ENCODE measurements at places on chromosomes 2 and 18.

- no peak for DNase-seq
Observed at GRCh38 chr2:153388246-153388645, 90.3 kb downstream of the RPRM start.

DNA sequence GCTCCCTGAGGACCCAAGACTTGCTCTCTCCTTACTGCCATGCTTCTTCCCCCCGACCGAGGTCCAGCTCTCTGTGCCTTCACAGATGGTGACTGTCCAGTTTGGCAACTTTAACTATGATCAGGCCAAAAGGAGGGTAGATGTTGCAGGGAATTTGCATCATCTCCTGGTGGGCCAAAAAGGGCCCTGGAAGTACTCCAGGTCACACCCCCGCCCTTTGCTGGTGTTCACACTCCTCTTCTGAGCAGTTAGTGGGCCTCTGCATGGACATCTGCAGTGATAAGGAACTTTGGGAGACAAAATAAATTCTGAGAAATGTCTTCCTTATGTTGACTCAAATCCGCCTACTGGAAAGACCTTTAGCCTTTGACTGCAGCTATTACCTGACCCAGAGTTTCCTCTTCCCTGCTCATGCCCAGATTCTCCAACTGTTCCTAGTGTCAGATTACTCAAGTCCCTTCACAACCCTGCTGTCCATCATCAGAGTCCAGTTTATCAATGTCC, 234.4 kb downstream of the LOXHD1 start:
- no peak for DNase-seq

DNA sequence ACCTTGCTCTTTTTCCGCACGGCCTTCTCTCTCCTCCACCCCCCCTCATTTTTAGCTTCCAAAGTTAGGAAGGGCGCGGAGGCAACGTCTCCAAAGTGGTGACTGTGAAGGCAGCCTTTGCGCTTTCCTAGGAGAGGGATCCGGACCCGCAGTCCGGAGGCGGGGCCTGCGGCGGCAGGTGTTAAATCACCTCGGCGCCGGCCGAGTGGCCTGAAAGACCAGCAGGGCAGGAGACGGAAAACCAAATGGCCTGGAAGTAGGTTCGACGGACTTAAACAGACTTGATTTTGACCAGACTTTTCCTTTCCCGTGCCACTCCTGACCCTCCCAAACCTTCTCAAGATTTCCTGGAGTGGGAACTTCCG, 615 bp downstream of the GORASP2 start:
- DNase-seq, result no peak

- no peak for DNase-seq
Observed at GRCh38 chr2:123696021-123696420, 329.1 kb upstream of the CNTNAP5 start.

DNA sequence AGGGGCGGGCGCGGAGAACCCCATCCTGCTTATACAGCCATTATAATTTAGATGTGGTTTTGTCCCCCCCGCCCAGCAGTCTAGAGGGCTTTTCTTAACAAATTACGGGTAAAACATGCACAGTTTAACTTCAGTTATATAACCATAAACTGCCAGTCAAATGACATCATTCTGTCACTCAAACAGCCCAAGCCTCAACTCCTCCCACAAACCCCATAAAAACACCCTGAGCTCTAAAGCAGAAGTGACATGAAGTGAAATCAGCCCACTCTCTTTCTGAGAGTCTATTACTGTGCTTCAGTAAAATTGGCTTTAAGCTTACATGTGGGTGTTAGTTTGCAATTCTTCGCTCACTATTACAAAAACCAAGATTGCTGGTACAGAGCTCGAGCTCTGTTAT, 705.1 kb upstream of the GCFC2 start:
- no peak for DNase-seq

DNA sequence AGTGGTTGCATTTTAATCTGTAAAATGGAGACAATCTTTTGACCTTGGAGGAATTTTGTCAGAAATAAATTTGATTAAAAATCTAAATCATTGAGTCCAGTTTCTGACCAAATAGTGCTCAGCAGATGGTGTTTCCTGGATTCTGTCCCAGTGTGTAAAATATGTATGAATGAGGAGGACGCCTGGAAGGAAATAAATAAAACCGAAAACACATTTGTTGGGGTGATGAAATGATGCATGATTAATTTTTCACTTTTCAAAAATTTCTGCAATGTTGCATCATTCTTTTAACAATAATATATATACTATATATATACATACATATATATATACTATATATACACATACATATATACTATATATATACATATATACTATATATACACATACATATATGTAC, 261.1 kb upstream of the TRIB2 start:
- DNase-seq, result no peak
